ENCODE measurements at places on chromosomes 12 and 14.
A peak's percentile ranks its signal among the peaks of the same experiment; 100 is the strongest.

GRCh38 chr14:48563489-48563888 is 888.1 kb upstream of the MDGA2 start:
- peak; percentile 3 for DNase-seq

DNA sequence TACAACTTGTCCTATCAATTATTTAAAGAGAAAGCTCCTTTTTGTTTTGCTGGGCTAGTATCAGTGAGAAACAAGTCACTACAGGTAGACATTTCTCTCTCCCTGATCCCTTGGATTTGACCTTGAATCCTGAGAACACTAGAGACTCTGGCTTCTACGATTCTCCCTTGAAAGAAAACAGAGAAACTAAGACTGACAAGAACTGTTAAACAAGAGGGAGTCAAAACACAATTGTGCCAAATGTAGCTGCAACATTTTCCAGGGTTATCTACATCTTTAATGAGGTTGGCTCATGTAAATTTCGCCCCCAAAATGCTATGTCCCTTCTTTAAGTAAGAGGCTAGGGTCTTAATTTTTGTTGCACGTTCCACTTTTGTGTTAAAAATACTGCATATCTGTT is 62.4 kb downstream of the SLC38A1 start:
- no peak for DNase-seq

DNA sequence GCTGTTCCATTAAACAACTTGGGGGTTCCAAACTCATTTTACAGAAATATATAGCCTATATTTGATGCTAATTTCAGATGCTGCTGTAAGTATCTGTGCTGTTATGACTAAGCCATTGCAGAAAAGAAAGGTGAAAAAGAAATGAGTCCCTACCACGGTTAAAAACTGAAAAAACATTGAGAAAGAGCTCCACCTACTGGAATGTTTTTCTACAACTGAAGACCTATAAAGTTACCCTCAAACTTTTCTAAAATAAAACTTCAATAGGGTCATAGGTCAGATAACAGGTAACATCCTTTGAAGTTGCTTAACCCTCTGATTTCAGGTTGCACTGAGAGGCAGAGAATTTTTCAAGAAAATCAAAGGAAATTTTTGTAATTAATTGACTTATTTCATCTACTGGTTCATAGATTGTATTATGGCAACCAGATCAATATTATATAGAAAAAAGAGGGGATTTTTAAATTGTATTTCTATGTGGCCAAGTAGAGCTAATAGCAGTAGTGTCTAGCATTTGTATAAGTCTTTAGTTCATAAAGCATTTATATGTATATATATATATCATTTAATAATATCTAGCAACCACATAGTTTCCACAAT is 279.9 kb downstream of the RPS29 start:
- no peak for DNase-seq

- no peak for DNase-seq
These were observed 171.9 kb downstream of the EMP1 start for GRCh38 chr12:13368431-13368830.

Measured in Daoy (cell line).